ENCODE measurements at places on chromosomes 3 and 15.

DNA sequence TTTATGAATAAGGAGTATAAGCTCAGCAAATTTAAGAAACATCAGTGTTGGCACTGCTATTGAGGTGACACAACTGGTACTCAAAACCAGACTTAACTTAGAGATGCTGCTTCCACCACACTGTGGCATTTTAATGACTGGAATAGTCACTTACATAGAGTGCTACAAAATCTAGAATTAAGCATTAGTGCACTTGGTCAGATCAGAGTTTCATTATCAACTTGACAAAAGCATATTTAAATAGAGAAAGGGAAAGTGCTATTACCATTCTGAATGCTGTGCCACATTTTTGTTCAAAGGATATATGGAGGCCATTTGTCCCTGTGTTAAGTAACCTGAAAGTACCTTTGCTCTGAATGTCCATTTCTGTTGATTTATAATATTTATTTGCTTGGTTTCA, 800.7 kb upstream of the ALCAM start:
- no peak for DNase-seq

DNA sequence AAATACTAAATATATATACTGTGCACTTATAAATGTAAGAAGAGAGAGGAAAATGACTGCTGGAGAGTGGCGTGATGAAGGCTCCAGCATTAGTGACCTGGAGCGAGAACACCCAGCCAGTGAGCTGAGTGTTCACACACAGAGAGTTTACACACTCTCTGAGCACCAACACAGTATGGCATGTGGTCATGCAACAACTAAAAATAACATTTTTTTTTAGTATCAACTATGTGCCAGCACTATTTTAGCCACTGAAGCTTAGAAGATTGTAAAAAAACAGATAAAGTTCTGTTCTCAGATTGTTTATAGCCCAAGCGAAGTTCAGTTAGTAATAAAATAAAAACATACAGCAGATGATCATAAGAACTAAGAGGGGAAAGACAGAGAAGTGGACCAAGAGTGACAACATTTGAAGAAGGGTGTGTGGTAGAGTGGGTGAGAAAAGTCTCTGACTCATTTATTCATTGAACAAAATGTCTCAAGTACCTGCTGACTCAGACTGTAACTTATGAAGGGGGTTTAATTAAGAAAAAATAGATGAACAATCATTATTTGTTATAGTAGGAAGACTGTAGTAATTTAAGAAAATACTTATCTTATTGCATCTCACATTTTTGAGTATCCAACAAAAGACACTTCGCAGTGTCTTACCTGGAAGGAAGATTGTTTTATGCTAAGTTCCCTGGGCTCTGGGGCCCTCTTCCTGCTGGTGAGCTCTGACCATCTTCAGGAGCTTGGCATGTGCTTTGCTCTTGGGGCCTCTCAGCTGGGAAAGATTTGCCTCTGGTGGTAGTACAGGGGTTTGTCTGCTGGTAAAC, 43.8 kb downstream of the GAP43 start:
- no peak for DNase-seq

- DNase-seq = no peak
Observed at GRCh38 chr3:98746882-98747281, 16.3 kb upstream of the ST3GAL6 start.

DNA sequence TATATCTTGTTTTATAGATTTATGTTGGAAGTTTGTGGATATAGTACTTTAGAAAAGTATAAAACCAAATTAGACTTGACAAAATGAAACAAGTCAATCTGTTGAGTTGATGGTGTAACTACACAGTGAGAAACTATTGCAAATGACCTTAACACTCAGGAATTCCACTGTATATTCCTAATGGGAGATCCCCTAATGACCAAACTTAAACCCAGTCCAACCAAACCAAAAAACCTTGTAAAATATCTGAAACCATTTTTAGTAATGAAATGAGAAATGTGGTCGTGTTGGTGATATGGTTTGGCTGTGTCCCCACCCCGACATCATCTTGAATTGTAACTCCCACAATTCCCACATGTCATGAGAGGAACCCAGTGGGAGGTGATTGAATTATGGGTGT, 31.9 kb upstream of the ATP13A3 start:
- DNase-seq = peak; percentile 70

GRCh38 chr3:2927259-2927658, 182.9 kb downstream of the IL5RA start:
- no peak for DNase-seq

GRCh38 chr3:49761661-49762060, 24.7 kb downstream of the IP6K1 start:
- DNase-seq = no peak

- DNase-seq = no peak
Observed at GRCh38 chr3:32778389-32778788, 39.4 kb upstream of the TRIM71 start.

- DNase-seq = no peak
Observed at GRCh38 chr15:72698938-72699337, 12.9 kb downstream of the BBS4 start.

DNA sequence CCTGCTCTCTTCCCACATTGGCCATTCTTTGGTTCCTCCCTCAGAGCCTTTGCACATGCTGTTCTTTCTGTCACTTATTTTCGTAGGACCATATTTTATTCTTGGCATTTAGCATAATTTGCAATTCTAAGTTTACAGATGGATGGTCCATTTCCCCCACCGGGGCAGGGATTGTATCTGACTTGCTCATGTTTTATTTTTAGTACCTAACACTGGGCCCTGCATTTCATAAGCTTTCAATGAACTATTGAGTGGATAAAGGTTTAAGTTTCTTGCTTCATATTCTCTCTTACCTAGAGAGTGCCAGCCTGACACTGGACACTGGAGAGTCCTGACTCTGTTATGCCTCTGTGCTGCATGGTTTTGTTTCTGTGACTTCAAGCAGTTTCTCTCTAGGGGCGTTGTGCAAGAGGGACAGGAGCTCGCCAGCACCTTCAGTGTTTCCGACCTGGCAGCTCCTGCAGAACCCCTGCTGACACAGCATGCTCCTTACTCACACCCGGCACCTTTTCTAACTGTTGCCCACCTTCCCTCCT, 87.4 kb downstream of the FLNB start:
- DNase-seq = no peak

- peak; percentile 97 for DNase-seq
Observed at GRCh38 chr3:11477407-11477911, 166.3 kb downstream of the VGLL4 start.

Measured in fibroblast of upper back skin (primary cell).